ENCODE measurements at places on chromosomes 16 and 17. TPM values are rescaled to one million over a fixed set of nuclear protein-coding genes. Genes with fewer than 3 reads are reported as not detected.

Gene FN3KRP
- total RNA-seq, result 20.1 TPM

Gene CCL7
- total RNA-seq, result not detected

Gene ITGB3
- total RNA-seq, result 11.6 TPM

Gene IGFALS
- not detected for total RNA-seq

Gene TEKT3
- 1.4 TPM for total RNA-seq

Gene BRICD5
- total RNA-seq, result 2.7 TPM

Gene ACSM2B
- not detected for total RNA-seq

Gene MCRIP2
- 6.9 TPM for total RNA-seq

Gene GINS3
- 3.6 TPM for total RNA-seq

Gene KRT32
- total RNA-seq, result 28.0 TPM

Gene MYADML2
- total RNA-seq, result 3.2 TPM

Gene SLC4A1
- 30.1 TPM for total RNA-seq

Gene AXIN2
- total RNA-seq, result 29.9 TPM

Gene HBQ1
- total RNA-seq, result 2.2 TPM

Gene TP53TG3C
- total RNA-seq, result not detected

Gene SLC35G6
- total RNA-seq, result not detected

Gene KRT20
- 0.39 TPM for total RNA-seq

Gene CLEC19A
- not detected for total RNA-seq

Gene CCDC92B
- 0.10 TPM for total RNA-seq

Gene YWHAE
- 284 TPM for total RNA-seq

Gene TEKT5
- total RNA-seq, result 0.59 TPM

Gene WNT9B
- not detected for total RNA-seq

Gene MYO15A
- 0.59 TPM for total RNA-seq

Gene KRT34
- 19.5 TPM for total RNA-seq

Gene CHD9NB
- 3.6 TPM for total RNA-seq

Gene OR4D1
- not detected for total RNA-seq

Gene TIGD7
- total RNA-seq, result 10.3 TPM

Gene NPIPA2
- not detected for total RNA-seq

Gene NIP7
- 16.7 TPM for total RNA-seq

Gene CDH16
- total RNA-seq, result not detected

Gene ZP2
- 0.69 TPM for total RNA-seq

Gene PRSS36
- total RNA-seq, result 0.99 TPM

Gene IRX5
- total RNA-seq, result 13.5 TPM

Gene COX6A2
- 16.3 TPM for total RNA-seq

Gene DNAH9
- total RNA-seq, result 2.7 TPM

Gene CCL8
- total RNA-seq, result 3.1 TPM

Gene PAFAH1B1
- total RNA-seq, result 148 TPM

Gene EPN3
- total RNA-seq, result 5.3 TPM

Gene KCNJ2
- total RNA-seq, result 7.9 TPM

All from skin of body (tissue), 3 donors.